ENCODE measurements at places on chromosomes 7 and 10.

- no peak for DNase-seq
Observed at GRCh38 chr10:116470071-116470470, 42.4 kb downstream of the PNLIPRP3 start.

- DNase-seq, result no peak
Observed at GRCh38 chr10:24383681-24384106, 174.8 kb downstream of the KIAA1217 start.

- no peak for DNase-seq
Observed at GRCh38 chr7:46774515-46774914, 807.4 kb downstream of the TNS3 start.

GRCh38 chr10:45308707-45309106 is 6.7 kb downstream of the OR13A1 start:
- no peak for DNase-seq

DNA sequence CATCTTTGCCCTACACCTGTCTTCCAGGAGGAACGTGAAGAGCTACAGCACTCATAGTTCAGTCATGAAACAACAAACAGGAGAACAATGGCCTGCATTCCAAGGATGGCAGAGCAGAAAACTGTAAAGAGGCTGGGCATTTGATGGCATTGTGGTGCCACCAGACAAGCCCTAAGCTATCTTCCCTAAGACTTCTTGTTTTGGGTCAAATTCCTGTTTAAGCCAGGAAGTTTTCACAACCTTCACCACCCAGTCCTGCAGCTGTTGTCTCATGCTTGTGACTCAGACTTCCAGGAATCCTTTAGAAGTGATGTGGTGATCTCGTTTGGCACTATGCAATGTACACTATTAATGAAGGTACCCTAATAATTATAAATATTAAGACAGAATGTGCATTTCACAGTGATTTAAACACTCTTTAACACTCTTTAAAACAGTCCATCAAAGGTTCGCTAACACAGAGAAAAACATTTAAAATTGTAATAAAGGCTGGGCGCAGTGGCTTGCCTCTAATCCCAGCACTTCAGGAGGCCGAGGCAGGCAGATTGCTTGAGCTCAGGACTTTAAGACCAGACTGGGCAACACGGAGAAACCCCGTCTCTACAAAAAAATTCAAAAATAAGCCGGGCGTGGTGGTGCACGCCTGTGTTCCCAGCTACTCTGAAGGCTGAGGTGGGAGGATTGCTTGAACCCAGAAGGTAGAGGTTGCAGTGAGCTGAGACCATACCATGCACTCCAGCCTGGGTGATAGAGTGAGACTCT is 2.7 kb upstream of the HERPUD2 start:
- DNase-seq, result no peak

DNA sequence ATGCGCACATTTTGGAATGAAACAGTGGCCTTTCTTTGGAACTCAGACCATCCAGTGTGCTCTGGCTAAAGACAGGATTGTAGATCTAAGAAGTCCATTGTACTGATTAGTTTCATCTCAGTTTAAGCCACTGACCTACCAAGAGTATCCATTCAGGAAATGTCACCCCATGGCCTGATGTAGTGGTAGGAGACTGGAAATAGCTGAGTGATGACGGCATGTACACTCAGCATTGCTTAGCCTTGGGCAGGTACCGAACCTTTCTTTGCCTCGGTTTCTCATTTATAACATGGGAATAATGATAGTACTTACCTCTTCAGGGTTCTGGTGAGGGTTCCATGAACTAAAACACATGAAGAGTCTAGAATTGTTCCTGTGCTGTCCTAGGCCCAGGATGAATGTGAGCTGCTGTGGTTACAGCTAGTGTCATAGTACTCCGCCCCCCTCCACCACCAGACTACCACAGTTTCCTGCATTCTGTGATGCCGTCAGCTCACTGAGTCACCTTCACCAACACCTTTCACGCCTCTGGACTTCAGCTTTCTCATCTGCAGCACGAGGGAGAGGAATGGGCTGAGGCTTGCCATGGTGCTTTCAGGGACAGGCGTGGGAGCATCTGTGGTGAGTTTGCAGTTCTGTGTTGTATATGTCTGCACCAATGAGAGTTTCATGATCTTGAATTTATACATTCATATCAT is 484.0 kb upstream of the GALNT17 start:
- no peak for DNase-seq

DNA sequence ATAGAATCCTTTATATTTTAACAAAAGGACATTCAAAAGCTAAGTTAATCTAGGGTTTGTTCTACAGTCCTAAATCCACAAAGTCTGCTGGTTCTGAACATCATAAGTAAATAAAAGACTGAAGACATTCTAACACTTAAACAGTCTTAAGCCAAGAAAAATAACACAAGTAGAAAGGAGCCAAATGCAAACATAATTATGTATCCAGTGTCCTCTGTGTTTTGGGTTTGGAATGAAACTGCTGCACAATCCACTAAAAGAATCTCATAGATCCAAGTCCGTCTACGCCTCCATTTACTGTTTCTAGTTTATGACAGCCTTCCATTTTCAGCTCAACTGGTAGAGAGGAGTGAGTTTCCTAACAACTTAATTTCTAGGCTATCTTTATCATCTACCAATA is 623.6 kb upstream of the FZD8 start:
- DNase-seq, result no peak

DNA sequence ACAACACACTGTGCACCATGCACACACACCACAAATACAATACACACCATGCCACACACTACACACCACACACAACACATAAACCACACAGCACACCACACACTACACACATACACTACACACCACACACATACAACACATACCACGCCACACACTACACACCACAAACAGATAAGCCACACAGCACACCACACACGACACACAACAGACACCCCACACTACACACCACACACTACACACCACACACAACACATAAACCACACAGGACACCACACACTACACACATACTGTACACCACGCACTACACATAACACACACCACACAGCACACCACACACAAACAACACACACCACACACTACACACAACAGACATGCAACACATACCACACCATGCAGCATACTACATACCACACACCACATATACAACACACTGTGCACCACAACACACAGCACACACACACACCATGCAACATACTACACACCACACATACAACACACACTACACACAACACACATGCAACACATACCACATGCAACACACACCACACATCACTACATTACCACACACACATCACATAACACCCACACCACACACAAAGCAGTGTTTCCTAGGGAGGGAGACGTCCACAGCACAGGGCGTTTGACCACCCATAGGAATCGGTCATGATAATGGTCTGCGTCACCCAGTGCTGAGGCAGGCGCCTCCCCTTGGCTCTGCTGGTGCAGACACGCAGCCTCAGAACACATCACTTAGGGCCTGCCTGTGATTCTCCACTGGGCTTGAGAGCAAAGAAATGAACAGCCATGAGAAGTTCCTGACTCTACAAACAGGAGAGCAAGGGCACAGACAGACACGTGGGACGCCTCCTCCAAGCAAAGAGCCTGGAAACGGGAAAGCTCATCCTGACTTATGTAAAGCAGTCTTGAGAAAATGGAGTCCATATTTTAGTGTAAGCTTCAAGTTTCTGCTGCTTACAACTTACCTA is 458.3 kb downstream of the PTPRN2 start:
- DNase-seq, result no peak

Measured in SIG-M5 (cell line).